Activated CD8-positive, alpha-beta memory T cell treated with anti-CD3 and anti-CD28 coated beads for 1 hour (primary cell): ENCODE measurements at places on chromosomes 7 and 10.

DNA sequence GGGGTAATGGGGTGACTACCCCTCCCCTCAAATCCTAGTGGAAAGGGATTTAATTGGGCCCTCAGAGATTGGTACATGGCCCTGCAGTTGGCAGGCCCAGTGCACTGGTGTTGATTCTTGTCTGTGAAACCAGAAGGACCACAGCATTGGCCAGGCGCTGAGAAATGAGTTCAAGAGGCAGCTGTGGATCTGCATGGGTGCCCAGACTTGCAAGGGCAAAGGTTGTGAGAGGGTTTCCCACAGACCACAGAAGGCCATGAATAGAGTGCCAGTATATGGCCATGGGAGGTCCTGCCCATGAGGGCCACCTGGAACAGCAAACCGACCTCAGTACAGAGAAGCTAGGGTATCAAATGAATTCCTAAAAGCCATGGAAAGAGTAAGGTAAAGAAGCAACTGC lies 32.9 kb downstream of the TMEM168 start:
- DNase-seq = no peak

GRCh38 chr7:151632750-151633515 lies 113.2 kb upstream of the RHEB start:
- DNase-seq = no peak

- no peak for DNase-seq
Measured at GRCh38 chr7:96388620-96389383, 66.9 kb upstream of the SLC25A13 start.

- DNase-seq = no peak
Measured at GRCh38 chr7:140726281-140726680, 29.8 kb downstream of the NDUFB2 start.

GRCh38 chr10:11564741-11565140 lies 46.7 kb downstream of the USP6NL start:
- DNase-seq = no peak

GRCh38 chr10:6058682-6059475 lies 3.3 kb downstream of the IL2RA start:
- DNase-seq = no peak

DNA sequence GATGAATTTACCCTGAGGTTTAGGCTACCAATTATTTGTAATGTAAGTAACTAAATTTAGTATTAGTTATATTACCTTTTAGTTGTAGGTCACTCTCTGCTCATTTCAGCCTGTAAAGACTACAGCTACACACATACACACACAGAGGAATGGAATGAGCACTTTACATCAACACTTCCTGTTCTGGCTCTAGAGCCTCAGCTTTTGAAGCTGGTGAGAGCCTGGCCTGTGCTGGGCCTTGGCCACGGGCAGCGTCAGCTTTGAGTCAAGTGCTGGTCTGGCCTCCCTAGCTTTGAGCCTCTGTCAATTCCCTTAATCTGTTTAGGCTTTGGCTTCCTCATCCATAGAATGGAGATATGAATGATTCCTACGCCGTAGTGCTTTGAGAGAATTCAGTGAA lies 141.7 kb downstream of the EGFR start:
- DNase-seq = no peak

DNA sequence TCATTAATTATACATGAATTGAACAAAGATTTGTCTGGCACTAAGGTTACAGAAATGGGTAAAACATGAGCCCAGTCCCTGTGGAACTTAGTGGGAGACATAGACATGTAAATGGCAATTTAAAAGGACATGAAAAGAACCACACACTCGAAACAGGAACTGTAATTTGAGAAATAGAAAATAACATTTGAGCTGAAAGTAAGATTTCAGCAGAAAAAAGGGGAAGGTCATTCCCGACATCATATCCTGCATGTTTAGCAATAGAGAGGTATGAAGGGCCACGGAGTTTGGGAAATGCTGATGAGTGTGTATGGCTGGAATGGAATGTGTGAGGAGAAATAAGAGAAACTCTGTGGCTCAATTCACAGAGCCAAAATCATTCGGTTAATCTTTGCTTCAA lies 175.4 kb upstream of the AHR start:
- DNase-seq = no peak

GRCh38 chr7:70614237-70615045 lies 517.5 kb upstream of the GALNT17 start:
- DNase-seq = no peak

DNA sequence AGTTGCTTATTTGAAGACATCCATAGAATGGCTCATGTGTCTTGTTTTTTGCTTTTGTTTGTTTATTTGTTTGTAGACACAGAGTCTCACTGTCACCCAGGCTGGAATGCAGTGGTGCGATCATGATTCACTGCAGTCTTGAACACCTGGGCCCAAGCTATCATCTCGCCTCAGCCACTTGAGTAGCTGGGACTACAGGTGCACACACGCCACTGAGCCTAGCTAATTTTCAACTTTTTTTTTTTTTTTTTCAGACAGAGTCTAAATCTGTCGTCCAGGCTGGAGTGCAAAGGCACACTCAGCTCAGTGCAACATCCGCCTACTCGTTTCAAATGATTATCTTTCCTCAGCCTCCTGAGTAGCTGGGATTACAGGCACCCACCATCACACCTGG lies 83.3 kb upstream of the KLF6 start:
- no peak for DNase-seq

DNA sequence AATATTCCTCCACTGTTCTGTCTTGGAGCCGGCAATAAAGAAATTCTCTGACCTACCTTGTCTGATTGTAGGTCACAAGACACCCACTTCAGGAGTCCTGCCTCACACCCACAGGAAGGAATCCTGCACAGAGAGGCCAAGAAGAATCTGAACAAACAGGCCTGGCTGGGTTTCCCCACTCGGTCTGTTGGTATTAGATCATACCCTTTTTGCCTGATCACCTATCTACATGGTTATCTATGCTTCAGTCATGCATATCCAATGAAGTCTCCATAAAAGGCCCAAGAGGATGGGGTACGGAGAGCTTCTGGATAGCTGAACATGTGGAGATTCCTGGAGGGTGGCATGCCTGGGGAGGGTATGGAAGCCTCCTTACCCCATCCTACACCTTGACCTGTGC lies 12.3 kb downstream of the OGDH start:
- no peak for DNase-seq

GRCh38 chr7:74302745-74303221 lies 13.6 kb downstream of the CLIP2 start:
- DNase-seq = no peak

DNA sequence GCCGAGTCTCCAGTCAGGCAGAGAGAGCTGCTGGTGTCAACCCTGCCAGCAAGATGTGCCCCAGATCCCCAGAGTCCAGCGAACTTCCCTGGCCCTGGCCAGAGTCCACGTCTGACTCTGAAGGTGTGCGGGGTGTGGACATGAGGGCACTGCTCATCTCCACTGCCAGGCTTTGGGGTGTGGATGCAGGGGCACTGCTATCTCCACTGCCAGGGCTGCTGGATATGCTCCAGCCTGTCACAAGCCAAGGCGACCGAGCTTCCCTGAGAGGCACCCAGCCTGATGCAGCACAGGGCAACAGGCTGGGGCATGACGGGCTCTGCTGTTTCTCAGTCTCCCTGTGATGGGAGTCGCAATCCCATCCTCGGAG lies 596.8 kb downstream of the PTPRN2 start:
- no peak for DNase-seq
